ENCODE measurements at places on chromosomes 6 and 20.
A peak's percentile ranks its signal among the peaks of the same experiment; 100 is the strongest.

- DNase-seq = no peak
Measured at GRCh38 chr6:38262026-38262425, 377.7 kb downstream of the BTBD9 start.

- DNase-seq = no peak
Measured at GRCh38 chr20:45782890-45783289, 8.8 kb downstream of the WFDC3 start.

GRCh38 chr6:100946021-100946540 lies 65.0 kb upstream of the ASCC3 start:
- no peak for DNase-seq

DNA sequence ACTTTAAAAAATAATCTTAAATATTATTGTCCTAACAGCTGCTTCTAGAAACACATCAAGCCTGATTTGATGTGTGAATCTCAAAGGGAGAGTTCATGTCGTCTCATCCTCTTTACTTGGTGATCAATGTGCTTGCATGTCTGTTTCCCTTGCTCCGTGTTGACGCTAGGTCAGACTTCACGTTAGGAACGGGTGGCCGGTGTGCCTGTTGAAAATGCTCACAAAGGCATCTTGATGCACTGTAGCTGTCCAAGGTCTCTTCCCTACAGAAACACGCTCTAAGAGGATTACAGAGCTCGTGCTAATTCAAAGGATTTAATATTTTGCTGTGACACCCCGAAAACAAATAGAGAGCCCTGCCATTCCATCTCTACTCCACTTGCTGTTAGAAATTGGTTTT lies 84.6 kb downstream of the ID4 start:
- DNase-seq = no peak

DNA sequence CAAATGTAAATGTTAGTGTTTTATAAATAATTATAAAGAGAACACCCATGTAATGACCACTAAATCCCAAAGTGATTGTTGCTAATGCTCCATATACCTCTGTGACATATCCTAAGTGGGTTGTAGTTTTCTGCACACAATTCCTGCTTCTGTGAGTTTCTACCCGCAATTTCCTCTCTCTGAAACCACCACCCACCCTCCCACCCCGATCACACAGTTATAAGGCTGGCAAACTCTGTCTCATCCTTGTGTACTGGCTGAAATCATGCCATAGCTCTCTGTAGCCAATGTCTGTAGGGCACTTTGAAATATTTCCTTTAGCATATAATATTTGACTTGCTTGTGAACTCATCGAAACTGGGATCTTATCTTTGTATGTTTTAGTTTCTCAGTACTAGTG lies 236.6 kb downstream of the PLCB1 start:
- no peak for DNase-seq

GRCh38 chr6:43488667-43489276 lies 11.4 kb downstream of the TJAP1 start:
- no peak for DNase-seq

GRCh38 chr6:14734052-14734415 lies 511.8 kb upstream of the JARID2 start:
- no peak for DNase-seq

DNA sequence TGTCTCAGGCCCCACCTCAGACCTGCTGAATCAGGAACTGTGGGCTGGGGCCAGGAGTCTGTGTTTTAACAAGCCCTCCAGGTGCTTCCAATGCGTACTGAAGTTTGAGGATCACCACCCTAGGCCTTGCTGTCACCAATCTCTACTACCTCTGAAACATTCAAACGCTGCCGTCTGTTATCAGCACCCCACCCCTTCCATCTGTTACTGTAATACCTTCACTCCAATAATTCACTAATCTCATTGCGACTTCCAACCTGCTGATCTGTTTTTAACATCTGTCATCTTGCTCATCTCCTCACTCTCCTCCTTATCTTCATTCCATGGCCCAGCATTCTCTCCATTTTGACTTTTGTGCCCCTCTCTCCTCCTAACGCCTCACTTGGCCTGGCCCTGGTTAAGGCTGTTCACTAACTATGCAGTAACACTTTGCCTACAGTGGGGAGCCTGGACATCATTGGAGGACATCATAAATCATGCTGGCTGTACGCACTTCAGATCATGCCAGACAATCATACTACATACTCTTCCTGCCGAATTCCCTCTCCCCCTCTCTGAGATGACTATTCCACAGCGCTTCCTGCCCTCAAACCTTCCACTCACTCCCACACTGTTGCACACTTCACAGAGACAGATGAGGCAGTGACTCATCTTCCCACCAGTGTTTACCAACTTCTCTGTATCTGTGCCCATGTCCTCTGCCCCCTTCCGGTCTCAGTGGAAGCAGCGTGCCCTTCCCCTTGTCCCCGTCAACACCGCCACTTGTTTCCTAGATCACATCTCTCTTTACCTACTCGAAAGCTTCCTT lies 3.0 kb upstream of the GUCA1B start:
- DNase-seq = no peak

DNA sequence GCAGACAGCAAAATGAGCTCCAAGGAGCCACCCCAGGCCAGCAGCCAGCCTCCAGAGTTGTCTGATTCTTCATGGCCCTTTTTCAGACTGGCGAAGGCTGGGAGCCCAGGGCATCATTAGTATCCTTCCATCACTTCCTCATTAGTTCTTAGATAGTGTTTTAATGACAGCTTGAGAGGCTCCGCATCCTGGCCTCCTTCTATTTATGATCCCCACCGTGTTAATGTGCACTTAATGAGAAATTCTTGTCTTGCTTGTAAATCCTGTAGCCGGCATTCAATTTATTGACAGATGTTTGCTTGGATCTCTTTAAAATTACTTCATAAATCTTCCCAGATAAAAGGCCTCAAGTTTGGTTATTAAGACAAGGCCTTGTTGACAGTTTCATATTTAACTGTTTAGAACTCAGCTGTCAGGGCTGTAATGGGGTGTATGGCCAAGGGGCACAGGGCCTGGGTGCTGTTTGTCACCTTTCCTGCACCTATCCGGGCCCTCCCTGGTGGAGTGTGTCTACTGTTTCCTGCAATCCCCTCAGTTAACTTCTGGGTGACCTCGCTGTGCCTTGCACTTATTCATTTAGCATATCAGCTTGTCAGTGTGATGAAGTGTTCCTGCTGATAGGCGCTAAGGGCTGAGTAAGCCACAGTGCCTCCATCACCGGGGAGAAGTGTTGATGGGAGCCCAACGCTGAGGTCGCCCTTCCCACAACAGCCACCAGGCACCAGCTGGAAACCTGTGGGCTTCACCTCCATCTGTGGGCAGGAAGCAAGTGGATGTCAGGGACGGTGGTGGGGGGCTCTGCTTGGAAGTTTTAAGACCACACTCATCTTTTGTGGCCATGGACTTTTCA lies 169.3 kb downstream of the TSHZ2 start:
- DNase-seq = no peak

- no peak for DNase-seq
Measured at GRCh38 chr6:145263778-145264211, 471.5 kb downstream of the EPM2A start.

DNA sequence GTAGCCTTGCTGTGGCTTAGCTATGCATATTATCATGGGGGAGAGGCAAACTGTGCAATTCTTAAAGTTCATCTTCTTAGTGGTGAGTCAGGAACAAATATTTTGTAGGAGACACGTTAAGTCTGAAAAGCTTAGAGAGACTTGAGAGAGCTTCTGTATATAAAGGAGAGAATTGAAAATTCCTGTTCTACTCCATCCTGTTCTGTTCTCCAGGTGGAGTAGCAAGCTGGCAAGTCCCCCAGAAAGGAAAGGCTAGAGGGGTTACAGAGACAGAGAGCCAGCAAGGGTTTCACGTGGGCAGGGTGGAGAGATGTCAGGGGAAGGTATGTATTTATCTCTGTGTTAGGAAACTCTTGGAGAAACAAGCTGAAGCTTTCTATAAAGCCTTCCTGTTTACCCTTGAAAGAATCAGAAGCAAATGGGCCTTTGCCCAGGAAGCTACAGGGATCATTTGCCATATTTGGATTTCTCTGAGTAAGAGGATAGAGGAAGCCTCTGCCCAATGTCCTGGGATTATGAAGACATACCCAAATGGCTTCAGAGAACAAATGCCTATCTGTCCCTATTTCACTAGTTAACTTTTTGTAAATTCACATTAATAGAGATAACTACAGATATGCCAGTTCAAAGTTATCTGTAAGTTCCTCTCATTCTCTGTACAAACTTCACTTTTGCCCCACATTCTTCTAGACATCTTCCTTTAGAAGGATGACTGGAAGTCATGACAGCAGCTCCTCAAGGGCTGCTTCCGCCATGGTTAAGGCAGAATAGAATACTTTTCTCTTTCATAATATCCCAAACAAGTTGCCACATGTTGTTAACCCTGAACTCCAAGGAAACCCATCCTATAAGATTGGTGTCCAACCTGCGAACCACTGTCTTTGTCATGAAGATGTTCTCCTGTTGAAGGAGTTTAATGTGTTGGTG lies 126.7 kb upstream of the NEDD9 start:
- no peak for DNase-seq

DNA sequence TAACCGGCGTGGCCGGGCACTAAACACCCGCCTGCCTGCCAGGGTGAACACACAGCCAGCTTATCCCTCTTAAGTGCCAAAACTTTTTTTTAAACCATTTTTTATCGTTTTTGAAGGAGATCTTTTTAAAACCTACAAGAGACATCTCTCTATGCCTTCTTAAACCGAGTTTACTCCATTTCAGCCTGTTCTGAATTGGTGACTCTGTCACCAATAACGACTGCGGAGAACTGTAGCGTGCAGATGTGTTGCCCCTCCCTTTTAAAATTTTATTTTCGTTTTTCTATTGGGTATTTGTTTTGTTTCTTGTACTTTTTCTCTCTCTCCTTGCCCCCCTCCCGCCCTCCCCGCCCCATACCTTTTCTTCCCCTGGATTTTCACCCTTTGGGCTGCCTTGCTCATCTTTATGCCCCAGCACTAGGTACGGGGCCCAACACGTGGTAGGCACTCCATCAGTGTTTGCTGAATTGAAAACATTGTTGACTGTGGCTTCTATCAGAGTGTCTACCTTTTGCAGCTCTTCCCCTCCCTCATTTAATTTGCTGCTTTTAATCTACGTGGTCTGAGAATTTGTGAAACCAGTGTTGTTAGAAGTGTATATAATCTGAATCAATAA lies 1.5 kb downstream of the ZCCHC3 start:
- no peak for DNase-seq

- DNase-seq = peak; percentile 82
Measured at GRCh38 chr20:38581013-38581412, at the start of gene ADIG. Gene ADIG, plus strand, starts transcription at chr20:38581197. Its CDS starts 54 bp downstream, at chr20:38581251.

DNA sequence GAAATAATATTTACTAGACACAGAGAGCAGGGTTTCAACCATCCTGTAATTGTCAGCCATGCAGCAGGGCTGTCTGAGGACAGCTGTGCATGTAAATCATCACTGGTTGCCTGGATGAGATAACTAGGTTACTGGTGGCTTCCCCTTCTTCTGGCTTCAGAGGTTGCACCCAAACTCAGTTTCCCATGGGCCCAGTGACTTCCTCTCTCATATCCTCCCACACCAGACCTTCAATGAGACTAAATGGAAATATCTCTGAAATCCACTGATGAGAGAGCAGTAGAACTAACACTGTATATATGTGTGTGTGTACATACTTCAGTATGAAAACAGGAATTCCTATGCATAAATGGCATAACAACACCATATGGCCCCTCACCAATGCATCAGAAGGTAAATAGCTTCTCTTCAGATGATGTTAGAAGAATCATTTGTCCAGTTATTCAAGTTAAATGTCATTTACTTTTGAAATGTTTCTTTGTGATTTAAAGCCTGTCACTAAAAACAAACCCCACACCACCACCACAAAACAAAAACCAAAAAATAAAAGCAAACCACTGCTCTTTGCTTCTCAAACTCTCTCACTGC lies 51.0 kb upstream of the IL20RA start:
- DNase-seq = no peak

DNA sequence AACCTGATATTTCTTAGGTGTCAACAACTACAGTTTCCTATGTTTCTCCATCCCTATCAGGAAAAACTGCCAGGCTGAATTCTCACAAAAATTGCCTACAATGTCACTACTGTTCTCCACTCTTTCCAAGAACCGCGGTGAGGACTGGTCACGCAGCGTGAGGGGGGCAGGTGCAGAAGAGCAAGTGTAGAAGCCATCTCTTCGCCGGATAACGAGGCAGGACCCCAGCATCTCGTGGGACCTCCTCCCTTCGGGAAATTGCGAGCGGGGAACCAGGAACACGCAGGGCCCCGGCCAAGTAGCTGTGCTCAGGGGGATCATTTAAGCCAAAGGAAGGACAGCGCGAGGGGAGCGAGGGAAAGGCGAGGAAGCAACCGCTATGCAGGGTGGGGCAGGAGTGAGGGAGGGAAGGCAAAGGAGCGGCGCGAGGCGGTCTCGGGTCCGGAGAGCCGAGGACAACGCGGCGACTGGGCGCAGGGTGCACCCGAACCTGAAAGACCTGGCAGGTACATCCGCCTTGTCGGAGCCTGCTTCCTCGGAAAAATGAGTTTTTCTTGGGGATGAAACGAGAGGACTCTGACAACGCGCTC lies 559 bp downstream of the APMAP start:
- no peak for DNase-seq

GRCh38 chr6:83884523-83884922 lies 25.0 kb downstream of the CYB5R4 start:
- no peak for DNase-seq

- DNase-seq = no peak
Measured at GRCh38 chr20:10634211-10634610, 39.6 kb downstream of the JAG1 start.

DNA sequence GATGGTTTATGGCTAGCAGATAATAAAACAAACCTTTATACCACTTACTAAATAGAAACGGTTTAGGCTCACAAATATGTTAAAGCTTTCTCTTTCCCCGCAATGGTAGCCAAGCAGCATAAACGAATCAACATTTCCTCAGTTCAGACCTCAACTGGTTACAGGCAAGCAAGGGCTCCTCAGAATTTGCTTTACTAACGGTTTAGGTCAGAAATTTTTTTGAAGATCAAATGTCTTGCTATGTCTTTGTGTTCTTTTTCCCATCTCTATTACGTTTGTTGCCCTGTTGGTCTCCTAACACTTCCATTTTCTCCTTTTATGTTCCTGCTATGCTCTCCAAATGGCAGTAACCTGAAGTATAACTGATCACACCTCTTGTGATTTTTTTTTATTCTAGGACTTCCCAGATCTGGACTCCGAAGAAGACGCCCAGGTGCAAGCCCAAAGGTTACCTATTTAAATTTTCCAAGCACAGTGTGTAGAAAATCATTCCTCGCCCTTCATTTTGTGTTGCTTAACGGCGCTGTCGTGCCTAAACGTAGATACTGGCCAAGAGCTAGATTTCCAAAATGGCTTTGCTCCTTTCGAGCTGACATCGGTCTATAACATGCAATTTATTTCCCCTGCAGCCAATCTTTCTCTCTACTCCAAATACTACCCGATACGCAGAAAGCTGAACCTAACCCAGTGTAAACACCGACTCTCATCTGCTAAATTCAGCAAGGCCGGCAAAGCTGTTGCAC lies 717 bp upstream of the ASF1A start:
- peak; percentile 29 for DNase-seq

DNA sequence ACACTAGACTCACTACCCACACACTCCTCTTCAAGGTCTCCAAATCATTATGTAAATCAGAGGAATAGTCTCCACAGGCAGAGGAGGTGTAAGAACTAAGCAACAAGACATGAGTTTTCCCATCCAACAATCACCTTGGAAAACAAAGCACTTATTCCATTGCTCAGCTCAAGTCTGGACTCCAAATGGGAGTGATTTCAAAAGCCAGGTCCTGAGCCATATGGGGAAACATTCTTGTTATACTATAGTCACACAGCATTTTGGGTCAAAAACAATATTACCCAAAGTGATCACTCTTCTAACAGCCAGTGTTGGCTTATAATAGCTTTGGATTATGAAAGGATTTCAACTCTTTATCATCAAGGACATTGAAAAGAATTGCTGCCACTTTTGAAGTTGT lies 3.6 kb upstream of the PRPH2 start:
- DNase-seq = no peak

All from hippocampal formation (tissue), 2 donors.